ENCODE measurements at places on chromosomes 13 and 19.

- DNase-seq: no peak
Observed at GRCh38 chr13:70841240-70842061, 733.2 kb upstream of the KLHL1 start.

DNA sequence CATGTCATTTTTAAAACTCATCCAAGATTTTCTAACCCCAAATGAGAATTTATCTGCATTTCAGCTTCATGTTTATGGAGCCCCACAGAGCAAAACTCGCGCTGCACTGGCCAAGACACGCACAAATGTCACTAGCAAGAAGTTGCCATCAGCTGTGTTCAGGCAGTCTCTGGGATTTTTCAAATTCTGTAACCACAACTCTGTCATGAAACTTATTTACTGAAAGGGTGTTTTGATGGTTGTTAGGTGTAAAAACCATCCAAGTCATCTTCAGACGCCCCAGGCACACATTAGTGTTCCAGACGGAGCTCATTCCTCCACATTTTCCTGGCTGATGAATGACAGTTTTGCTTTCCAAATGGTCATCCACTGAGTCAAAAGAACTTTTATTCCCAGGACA lies 63.4 kb downstream of the SLC7A1 start:
- no peak for DNase-seq

- peak; percentile 24 for DNase-seq
Observed at GRCh38 chr19:16417660-16418596, 53.8 kb downstream of the EPS15L1 start.

DNA sequence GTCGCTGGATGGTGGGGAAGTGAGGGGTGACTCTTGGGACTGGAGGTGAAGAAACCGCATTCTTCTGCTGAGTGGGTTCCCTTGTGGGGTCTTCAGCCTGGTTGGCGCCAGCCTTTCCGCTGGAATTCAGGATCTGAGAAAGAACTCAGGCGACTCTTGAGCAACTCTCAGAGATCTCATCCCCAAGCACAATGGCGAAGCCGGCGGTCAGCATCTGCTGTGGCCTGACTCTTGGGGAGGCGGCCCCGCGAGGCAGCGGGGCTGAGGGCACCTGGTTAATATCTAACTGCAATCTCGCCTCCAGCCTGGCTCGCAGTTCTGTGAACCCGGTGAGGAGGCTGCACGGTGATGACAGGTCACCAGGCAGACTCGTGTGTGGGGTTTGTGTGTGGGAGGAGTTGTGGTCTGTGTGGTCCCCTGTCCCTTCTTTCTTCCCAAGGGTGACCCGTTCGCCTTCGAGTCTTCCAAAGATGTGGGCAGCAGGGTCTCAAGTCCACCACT lies 883 bp downstream of the ZNF441 start:
- DNase-seq: no peak

GRCh38 chr19:40420766-40421765 lies 4.7 kb downstream of the SERTAD1 start:
- DNase-seq: peak; percentile 80

DNA sequence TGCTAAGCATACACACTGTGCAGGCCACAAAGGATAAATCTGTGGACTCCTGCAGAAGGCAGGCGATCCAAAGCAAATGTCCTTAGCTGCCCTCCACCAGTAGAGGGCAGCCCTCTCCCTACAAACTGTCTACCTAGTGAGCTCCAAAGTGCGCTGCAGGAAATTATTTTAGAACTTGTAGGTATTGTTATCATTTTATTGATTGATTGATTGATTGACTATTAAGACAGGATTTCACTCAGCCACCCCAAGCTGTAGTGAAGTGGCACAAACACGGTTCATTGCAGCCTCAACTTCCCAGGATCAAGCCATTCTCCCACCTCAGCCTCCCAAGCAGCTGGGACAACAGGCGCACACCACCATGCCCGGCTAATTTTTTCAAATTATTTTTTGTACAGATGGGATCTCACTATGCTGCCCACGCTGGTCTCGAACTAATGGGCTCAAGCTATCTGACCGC lies 37.3 kb downstream of the RNF6 start:
- peak; percentile 61 for DNase-seq

GRCh38 chr13:106241974-106242953 lies 293.2 kb downstream of the EFNB2 start:
- no peak for DNase-seq

- DNase-seq: no peak
Observed at GRCh38 chr19:2517881-2518601, 42.1 kb downstream of the GADD45B start.

DNA sequence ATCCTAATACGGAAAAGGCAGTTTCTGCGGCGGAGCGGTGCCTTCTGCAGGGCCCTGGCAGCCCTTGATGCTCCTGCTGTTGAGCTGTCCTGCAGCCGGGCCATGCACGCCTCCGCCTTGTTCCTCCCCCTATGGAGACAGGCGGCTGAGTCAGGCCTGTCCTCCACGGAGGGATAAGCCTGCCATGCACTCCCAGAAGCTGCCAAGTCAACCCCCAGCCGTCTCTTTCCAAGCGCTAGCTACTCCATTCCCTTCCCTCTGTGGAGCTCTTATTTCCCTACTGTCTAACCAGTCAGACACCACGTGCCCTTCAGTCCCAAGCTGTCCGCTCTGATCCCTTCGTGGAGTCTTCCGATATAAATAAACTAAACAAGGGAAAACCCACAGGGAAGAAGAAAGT lies 197.0 kb downstream of the COL4A1 start:
- DNase-seq: no peak

DNA sequence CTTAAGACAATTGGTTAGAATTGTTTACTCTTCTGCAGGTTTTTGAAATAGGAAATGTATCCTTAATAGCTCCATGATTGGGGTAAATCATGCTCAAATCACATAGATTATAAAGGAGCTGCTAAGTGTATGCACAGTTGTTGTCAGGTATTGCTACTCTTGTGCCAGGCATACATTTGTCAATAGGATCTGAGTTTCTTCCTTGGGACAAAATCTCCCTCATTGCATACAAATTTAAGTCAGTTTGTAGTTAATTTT lies 109.3 kb upstream of the MLNR start:
- no peak for DNase-seq

DNA sequence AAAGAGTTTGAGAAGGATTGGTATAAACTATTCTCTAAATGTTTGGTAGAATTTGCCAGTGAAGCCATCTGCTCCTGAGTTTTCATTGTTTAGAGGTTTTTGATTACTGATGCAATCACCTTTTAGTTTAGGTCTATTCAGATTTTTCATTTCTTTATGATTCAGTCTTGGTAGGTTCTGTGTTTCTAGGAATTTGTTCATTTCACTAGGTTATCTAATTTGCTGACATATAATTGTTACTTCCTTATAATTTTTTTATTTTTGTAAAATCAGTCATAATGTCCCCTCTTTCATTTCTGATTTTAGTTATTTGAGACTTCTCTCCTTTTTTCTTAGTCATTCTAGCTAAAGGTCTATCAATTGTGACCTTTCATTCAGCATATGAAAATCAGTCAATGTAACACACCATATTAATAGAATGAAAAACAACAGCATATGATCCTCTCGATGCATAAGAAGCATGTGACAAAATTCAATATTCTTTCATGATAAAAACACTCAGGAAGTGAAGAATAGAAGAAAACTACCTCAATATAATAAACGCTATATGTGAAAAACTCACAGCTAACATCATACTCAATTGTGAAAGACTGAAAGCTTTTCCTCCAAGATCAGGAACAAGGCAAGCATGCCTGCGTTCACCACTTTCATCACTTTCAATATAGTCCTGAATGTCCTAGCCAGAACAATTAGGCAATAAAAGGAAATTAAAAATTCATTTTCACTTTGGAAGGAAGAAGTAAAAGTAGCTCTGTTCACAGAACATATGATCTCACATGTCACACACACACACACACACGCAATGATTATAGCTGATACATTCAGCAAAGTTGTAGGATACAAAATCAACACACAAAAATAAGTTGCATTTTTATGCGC lies 149.1 kb downstream of the COG6 start:
- DNase-seq: no peak

DNA sequence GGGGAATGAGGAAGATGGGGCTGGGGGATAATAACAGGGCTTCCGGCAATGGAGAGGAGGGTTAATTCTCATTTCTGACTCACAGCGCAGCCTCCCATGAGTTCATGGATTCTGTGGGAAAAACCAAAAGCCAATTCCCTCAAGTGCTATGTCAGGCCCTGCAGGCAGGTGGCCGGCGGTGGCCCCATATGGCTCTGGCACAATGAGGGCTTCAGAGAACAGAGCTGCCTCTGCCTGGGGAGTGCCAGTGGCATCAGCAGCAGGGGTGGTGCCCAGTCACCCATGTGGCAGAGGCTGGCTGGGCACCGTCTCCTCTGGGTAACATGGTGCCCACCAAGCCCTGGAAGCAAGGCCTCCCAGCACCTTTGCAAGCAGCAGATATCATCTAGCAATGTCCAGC lies 69.1 kb downstream of the ALOX5AP start:
- DNase-seq: no peak

- DNase-seq: no peak
Observed at GRCh38 chr13:113171250-113172125, 13.0 kb downstream of the PROZ start.

DNA sequence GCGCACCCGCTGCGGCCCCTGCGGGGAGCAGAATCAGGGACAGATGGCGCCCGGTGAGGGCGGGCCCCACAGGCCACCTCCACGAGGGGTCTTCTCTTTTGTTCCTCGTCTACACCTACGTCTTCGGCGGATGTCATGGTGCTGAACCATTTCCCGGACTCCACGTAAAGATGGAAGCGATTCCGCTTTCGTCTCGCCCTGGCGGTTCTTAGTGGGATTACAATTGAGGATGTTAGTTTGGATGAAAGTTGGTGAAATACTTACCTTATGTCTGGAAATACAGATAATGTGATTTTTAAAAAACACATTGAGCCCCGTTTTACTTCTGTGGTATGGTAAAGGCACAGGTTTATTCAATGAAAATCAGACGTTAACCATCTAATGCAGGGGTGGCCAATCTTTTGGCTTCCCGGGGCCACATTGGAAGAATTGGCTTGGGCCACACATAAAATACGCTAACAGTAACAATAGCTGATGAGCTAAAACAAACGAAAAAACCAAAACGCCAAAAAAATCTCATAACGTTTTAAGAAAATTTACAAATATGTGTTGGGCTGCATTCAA lies 1.4 kb upstream of the ZMYM5 start:
- DNase-seq: peak; percentile 78

DNA sequence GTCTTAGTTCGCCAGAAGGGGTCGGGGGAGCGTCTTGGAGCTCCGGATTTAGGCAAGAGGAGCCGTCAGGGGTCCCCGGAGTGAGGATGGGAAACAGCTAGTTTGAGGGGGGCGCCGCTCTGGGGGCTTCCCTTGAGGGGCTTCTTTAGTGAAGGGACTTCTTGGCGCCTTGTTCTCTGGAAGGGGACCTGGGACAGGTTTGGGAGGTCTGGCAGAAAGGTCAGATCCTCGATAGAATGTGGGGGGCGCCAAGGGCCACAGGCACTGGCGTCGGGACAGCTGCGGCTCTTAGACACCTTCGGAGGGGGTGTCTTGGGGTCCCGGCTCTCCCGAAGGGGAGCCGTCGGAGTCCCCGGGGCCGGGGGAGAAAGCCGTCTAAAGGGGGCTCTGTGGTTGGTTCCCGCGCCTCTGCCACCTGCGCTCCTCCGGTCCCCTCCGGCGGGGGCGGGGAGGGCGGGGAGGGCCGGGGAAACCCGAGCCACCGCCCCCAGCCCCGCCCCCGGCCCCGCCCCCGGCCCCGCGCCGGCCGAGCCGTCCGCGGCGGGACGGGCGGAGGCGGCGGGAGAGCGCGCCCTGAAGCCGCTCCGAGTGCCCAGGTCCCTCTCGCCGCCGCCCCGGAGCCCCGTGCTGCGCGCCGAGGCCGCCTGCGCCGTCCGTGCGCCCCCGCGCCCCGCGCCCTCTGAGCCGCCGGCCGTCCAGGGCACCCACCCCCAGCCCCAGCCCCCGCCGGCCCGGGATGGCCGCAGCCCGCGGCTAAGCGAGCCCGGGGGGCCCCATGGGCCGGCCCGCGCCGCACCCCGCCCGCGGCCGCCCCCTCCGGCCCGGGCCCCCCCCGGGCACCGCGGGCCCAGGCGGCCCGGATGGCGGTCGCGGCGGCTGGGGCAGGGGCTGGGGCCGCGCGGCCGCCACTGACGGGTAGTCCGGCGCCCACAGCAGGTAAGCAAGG lies at the start of gene NRTN:
Gene NRTN (plus strand): TSS at position 552 of the 946 bp plus-strand sequence. CDS start 19,099 bp downstream, outside the sequence.
- no peak for DNase-seq

- no peak for DNase-seq
Observed at GRCh38 chr19:6047741-6048251, 62.5 kb downstream of the RFX2 start.

- DNase-seq: no peak
Observed at GRCh38 chr13:35260316-35260715, 216.2 kb downstream of the MAB21L1 start.

DNA sequence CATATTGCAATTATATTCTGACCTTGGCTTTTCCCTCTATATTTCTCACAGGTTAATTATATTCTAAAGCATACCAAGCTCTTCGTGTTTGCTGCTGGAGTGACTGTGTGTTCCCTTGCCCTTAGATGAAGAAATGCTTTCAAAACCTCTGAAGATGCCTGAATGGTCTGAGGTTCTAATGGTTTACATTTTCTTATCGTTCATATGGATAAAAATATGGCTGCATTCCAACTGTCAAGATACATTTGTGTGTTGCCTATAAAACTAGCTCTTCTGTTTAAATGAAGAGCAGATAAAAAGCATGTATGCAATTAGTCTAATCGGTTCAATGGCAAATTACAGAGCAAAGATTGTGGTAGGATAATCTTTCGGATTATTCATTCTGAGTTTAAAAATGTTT lies 68.4 kb upstream of the ANKRD10 start:
- DNase-seq: no peak

- no peak for DNase-seq
Observed at GRCh38 chr13:98298599-98298998, 121.5 kb upstream of the RNF113B start.

- DNase-seq: no peak
Observed at GRCh38 chr13:95192998-95193397, 108.3 kb downstream of the ABCC4 start.

DNA sequence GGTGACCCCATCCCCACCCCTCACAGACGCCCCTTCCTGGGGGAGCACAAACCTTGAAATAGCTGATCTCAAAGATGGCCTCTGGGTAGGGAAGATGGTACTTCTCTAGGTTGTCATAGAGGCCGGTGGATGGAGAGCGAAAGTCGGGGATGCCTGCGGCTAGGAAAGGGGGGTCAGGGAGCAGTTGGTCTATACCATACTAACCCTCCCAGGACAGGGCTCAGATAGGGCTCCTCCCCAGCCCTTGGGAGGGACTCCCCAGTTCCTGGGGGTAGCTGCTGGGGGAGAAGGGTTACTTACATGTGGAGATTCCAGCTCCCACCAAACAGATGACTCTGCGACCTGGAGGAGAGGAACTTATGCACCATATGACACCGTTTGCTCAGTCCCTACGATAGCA lies 9.6 kb downstream of the SIRT2 start:
- DNase-seq: no peak

GRCh38 chr19:36152019-36152351 lies 262 bp downstream of the COX7A1 start:
- DNase-seq: no peak

- no peak for DNase-seq
Observed at GRCh38 chr13:19062019-19062646, 119.5 kb downstream of the TUBA3C start.

- no peak for DNase-seq
Observed at GRCh38 chr19:38644719-38645118, 2.7 kb upstream of the ACTN4 start.

- DNase-seq: no peak
Observed at GRCh38 chr19:35932291-35932936, 3.8 kb upstream of the LRFN3 start.

- no peak for DNase-seq
Observed at GRCh38 chr13:21069561-21070004, 8.2 kb upstream of the LATS2 start.

- DNase-seq: no peak
Observed at GRCh38 chr19:17716309-17716929, 2.9 kb upstream of the MAP1S start.

Measured in GDM1 (cell line).